ENCODE measurements at places on chromosomes 6 and 20.

DNA sequence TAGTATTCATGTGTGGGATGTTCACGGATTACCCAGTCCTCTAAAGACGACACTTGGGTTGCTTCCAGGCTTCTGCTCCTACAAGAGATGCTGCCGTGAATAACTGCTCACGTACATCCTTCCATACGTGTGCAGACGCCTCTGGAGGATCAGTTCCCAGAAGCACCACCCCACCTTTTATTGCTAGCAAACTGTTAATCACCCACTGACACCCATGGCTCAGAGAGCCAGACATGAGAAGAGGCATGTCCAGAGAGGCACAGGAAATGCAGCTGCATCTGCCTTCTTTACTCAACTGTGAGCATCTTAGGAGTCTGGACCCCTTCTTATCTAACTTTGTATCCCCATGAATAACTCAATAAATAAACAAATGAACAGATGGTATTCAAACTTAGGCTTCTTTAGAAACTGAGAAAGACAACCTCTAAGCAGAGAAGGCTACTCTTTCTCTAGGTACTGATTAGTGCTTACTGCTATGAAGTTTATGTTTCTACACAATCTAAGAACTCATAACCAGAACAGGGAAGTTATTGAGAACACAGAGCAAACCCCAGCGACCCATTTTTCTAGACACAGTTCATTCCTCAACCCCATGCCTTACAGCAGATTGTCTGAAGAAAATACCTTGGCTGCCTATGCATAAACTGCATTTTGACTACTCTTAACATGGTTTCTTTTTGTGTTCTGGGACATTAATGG, 228.7 kb upstream of the RREB1 start:
- no peak for DNase-seq

GRCh38 chr6:130771741-130772140, 55.5 kb upstream of the SMLR1 start:
- DNase-seq: no peak

GRCh38 chr6:155188707-155189496, 74.9 kb upstream of the CLDN20 start:
- no peak for DNase-seq

DNA sequence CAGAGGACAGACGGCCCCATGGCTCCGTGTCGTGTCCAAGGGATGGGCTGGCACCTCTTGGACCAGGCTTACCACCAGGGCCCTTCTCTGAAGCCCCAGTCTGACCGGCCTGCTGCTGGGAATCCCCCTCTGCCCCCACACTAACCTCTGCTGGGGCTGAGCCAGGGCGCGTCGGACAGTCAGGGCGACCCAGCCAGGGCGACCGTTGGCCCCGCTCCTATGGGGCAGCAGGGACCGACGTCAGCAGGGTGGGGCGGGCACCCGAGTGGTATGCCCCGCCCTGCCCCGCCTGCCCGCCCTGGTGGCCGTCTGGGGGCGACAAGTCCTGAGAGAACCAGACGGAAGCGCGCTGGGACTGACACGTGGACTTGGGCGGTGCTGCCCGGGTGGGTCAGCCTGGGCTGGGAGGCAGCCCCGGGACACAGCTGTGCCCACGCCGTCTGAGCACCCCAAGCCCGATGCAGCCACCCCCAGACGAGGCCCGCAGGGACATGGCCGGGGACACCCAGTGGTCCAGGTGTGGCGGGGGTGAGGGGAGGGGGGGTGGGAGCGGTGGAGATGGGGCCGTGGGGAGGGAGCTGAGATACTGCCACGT, at the start of gene SLC17A9:
SLC17A9 (plus strand) TSS at position 337 of the 595 bp plus-strand sequence; CDS start at position 459, 122 bp downstream.
- peak; percentile 81 for DNase-seq

DNA sequence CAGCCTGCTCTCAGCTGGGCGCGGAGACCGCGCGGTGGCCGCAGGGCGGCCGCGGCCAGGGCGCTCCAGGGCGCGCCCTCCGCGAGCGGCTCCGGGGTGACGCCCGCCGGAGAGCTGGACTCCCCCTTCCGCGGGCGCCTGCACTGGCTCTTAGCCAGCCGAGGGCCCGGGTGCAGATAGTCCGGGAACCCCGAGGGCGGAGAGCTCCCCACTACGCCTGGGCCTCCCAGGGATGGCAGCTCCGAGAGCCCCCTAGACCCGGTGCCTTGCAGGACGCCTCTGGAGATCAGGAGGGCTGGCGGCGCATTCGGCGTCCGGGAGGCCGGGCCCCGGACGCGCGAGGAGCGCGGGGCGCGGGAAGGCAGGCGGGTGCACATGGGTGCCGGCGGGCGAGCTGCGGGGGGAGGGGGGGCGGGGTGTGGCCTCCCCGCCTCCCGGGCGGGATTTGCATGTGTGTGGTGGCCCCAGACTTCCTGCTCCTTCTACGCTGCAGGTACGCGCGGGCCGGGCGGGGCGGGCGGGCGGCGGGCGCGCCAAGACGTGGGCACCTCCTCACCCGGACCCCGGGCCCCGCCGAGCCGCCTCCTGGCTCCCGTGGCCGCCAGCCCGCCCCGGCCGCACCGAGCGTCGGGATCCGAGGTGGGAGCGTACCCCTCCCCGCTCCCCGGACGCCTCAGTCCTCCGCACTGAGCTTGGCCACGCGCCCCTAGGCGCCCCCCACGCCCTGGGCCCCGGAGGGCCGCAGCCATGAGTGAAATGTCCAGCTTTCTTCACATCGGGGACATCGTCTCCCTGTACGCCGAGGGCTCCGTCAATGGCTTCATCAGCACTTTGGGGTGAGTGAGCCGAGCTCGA, at the start of gene ITPR3:
ITPR3 (plus strand) TSS at position 467 of the 855 bp plus-strand sequence; CDS start at position 748, 281 bp downstream.
- peak; percentile 61 for DNase-seq

GRCh38 chr20:23227274-23227673, 123.3 kb upstream of the NXT1 start:
- no peak for DNase-seq

DNA sequence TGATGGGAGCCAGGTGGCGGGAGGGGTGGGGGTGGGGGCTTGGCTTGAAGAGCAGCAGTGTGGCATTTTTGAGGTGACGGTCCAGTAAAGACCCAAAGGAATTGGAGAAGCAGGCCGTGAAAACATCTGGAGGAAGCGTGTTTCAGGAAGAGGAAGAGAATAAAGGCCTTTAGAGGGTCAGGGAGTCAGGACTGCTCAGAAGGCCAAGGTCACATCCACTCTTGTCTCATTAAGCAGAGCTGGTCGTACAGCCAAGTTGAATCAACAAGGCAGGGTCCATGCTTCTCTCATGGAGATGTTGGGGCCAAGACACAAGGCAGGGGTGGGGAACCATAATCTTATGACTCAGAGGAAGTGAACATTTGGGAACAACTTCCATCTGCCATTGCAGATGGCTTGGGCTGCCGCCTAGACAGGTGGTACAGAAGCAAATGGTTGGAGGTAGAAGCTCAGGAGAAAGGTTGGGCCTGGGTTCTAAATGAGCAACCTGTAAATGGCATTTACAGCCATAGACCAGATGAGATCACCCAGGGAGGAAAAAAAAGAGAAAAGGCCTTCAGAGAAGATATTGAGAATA, 179.6 kb downstream of the TTLL2 start:
- DNase-seq: no peak

DNA sequence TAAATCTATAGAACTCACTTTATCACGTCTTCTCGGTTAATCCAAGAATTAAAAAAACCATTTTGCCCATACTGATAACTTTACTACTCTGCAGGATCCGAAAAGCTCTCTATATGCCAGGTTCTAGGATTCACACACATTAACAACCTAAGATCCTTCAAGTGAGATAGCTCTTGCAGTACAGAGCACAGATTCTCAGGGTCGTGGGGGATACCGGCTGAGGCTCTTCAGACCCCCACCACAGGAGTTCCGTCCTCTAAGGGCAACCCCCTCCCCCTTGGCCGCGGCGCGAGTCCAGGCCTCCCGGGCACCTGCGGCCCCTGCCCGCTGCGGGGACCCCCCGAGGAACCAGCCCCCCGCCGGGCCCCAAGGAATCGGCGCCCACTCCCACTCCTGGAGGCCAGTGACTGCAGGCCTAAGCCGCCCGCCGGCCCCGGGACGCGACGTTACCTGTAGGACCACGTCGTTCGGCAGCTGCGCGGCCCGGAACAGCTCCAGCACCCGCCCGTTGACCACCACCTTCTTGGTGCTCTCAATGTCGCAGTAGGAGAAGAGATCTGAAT, 892 bp downstream of the REPS1 start:
- no peak for DNase-seq

GRCh38 chr6:85143676-85144075, 306.2 kb upstream of the NT5E start:
- no peak for DNase-seq

GRCh38 chr6:36312854-36313648, 23.6 kb downstream of the BNIP5 start:
- peak; percentile 59 for DNase-seq

DNA sequence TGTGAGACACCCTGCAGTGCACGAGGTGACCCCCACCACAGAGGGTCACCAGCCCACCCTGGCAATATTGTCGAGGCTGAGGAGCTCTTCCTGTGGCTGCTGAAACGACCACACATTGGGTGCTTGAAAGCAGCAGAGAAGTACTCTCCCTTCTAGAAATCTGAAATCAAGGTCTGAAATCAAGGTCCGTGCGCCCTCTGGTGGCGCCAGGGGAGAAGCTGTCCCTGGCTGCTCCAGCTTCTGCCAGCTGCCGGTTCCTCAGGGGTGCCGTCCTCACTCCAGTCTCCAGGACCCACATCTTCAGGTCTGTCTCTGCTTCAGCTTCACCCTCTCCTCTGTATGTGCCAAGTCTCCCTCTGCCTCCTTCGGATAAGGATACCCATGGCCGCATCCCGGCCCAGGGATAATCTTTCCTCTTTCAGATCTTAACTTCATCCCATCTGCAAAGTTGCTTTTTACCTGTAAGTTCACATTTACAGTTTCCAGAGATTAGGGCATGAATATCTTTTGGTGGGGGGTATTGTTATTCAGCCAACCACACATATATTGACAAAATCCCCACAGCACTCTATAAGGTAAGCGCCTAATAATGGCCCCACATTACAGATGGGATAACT, 108.3 kb upstream of the PHACTR3 start:
- DNase-seq: peak; percentile 65

DNA sequence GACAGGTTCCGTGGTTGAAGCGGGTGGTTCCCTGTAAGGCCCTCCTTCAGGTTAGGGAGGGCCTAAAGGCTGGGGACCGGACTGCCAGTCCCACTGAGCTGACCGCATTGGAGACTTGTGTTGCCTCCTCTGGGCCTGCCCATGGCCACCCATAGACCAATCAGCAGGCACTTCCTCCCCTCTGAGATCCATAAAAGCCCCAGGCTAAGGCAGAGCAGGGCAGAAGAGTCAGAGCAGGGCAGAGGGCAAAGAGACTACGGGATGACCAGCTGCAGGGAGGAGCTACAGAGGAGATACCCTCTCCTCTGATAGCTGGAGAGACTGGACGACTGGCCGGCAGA, 537.4 kb downstream of the TENT5A start:
- DNase-seq: no peak

DNA sequence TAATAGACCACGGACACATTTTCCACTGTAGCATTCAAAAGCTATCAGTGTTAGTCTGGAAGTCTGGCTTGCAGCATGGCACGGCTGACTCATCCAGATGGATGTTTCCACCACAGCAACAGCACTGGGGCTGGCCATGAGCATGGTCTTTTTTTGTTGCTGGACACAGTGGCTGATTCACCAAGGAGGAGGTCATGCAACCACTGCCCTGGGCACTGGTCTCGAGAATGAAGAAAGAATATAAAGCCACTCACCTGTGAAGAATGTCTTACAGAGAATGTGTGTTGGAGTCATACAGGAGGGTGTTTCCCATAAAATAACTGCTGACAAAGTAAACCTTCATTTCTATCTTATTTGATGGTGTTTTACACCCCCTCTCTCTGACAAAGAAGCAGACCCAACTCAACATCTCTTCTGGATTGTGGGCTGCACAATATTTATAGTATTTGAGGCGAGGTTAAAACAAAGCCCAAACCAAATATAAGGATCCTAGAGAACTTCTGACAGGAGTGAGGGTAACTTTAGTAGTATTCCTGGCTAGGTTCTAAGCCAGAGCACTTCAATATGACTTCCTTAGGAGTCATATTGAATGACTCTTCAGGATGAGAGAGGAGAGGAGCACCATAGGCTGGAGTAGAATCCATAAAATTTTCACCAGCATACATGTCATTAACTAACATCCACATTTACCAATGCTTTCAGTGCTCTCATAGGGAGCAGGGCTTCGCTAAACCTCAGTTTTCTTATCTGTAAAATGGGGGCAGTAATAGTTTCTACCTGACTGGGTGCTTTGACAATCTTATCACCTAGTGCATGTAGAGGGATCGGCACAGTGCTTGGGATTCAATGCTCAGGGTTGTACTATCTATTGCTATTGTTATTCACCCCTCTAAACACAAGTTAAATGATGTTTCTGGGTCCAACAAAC, 121.4 kb downstream of the KIF13A start:
- DNase-seq: no peak

GRCh38 chr20:48841875-48842529, 14.2 kb upstream of the PREX1 start:
- DNase-seq: no peak

- DNase-seq: no peak
Observed at GRCh38 chr20:22836211-22836610, 198.9 kb upstream of the SSTR4 start.

- DNase-seq: no peak
Observed at GRCh38 chr6:117414770-117415169, 11.0 kb downstream of the ROS1 start.

DNA sequence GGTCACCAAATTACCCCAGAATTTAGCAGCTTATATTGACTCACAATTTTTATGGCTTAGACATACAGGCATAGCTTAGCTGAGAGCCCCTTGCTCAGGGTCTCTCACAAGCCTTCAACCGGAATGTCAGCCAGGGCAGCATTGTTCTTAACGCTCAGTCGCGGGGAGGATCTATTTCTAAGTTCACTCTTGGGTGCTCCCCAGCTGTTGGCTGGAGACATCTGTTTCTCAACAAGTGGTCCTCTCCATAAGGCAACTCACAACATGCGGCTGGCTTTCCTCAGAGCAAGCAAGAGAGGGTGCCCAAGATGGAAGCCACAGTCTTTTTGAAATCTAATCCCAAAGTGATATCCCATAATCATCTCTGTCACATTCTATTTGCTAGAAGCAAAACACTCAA, 46.6 kb downstream of the SLX4IP start:
- no peak for DNase-seq

DNA sequence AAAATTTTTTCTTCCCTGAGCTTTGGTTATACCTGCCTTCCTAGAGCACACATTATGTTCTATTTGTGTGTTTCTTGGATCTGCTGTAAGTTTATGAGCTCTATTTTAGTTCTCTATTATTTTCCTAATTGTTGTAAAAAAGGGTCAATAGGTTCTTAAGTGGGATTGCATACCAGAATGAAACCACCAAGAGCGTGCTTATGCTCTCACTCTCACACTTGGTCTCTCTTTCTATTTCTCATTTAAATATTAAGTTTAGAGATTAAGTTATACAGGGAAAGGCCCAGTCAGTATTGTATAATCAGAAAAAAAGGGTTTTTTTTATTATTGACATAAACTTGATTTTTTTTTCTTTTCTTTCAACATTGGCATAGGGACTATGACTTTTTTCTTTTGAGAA, 96.8 kb downstream of the RIMS1 start:
- DNase-seq: no peak

- no peak for DNase-seq
Observed at GRCh38 chr6:118860880-118861279, 33.1 kb upstream of the ASF1A start.

GRCh38 chr6:1821513-1822183, 211.9 kb downstream of the FOXC1 start:
- no peak for DNase-seq

GRCh38 chr6:28696167-28696566, 170.5 kb downstream of the GPX5 start:
- DNase-seq: no peak
